ENCODE measurements at places on chromosomes 7 and 10. TPM values are rescaled to one million over a fixed set of nuclear protein-coding genes. Genes with fewer than 3 reads are reported as not detected.
A peak's percentile ranks its signal among the peaks of the same experiment; 100 is the strongest.

The PNLIPRP1 gene
- not detected for total RNA-seq

The MMP21 gene
- total RNA-seq, result 0.38 TPM

The ANKRD7 gene
- total RNA-seq, result 1.1 TPM

The PDZD7 gene
- 0.50 TPM for total RNA-seq

The ASZ1 gene
- not detected for total RNA-seq

The EBLN1 gene
- not detected for total RNA-seq

DNA sequence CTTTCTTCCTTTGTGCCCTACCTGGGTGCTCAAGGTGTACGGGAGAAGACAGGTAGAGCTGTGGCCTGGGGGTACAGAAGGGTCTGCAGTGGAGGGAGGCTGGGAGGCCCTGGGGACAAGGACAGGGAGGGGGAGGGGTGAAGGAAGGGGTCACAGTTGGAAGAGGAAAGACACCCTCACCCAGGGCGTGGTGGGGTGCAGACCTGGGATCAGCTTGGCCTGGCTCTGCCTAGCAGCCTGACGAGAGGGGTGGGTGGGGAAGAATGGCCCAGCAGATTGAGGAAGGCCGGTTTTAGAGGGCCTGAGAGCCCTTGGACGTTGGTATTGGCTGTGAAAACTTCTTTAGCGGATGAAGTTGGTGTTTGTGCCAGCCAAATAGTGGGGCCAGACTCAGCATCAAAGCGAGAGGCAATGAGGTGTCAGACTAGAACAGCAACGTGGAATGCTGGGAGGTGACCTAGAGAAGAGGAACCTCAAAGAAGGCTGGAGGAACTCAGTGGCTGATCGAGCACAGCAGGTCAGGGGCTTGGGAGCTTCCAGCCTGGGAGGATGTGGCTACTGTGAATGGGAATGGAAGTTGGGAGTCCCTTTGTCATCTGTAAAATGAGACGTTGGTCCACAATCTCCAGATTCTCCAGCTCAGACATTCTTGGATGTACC lies 18.1 kb upstream of the TRIM8 start:
- DNase-seq, result peak; percentile 18

GRCh38 chr10:133299224-133299623 lies 9.4 kb downstream of the TUBGCP2 start:
- no peak for DNase-seq

GRCh38 chr10:11655836-11656235 lies 44.4 kb upstream of the USP6NL start:
- DNase-seq, result no peak

GRCh38 chr10:24951201-24952142 lies 934 bp downstream of the PRTFDC1 start:
- DNase-seq, result peak; percentile 40

DNA sequence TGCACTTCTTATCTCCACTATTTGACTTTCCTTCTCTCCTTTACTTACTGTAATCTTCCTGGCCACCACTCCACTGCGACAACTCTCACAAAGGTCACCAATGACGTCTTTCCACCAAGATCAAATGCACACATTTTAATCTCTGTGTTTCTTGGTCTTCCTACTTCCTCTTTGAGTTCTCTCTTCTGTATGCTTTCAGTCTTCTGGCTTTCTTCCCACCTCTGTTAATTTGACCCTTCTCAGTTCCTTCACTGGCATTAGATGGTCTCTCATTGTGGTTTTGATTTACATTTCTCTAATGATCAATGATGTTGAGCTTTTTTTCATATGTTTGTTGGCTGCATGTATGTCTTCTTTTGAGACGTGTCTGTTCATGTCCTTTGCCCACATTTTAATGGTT lies 31.9 kb downstream of the FAM107B start:
- DNase-seq, result no peak

GRCh38 chr7:132466367-132466766 lies 109.9 kb downstream of the PLXNA4 start:
- no peak for DNase-seq

DNA sequence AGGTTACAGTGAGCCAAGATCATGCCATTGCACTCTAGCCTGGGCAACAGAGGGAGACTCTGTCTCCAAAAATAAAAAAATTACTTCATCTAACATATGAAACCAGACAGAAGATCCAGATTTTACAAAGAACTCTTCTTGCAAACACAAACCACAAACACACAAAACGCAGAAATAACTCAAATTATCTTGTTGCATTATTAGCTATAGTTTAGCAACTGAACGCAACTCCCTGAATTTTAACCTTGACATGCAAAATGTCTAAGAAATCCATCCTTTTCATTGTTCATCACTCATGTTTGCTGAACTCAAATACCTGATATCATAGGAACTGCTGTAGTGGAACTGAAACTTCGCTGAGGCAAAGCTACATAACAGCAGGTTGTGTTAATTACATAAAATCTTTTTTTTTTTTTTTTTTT lies 64.1 kb downstream of the MICU1 start:
- DNase-seq, result no peak

- DNase-seq, result peak; percentile 80
Observed at GRCh38 chr7:1054861-1055450, 10.6 kb downstream of the GPR146 start.
